ENCODE measurements at places on chromosomes 7 and 10. TPM values are rescaled to one million over a fixed set of nuclear protein-coding genes. Genes with fewer than 3 reads are reported as not detected.

BAIAP2L1 gene
- total RNA-seq: 1.4 TPM

NPTX2 gene
- total RNA-seq: 2.7 TPM

MUC12 gene
- 0.92 TPM for total RNA-seq

CRTAC1 gene
- total RNA-seq: not detected

FKBP6 gene
- total RNA-seq: not detected

CDH23 gene
- total RNA-seq: 0.18 TPM

PALD1 gene
- under 0.01 TPM for total RNA-seq

TET1 gene
- total RNA-seq: 2.1 TPM

LMOD2 gene
- total RNA-seq: not detected

AGAP9 gene
- 2.9 TPM for total RNA-seq

SKIDA1 gene
- total RNA-seq: 0.28 TPM

SLC39A12 gene
- not detected for total RNA-seq

MSMB gene
- total RNA-seq: not detected

ANKRD22 gene
- not detected for total RNA-seq

BTBD16 gene
- total RNA-seq: not detected

FAM25G gene
- not detected for total RNA-seq

GNG11 gene
- 40.3 TPM for total RNA-seq

LRMDA gene
- 1.1 TPM for total RNA-seq

OPALIN gene
- not detected for total RNA-seq

ADARB2 gene
- not detected for total RNA-seq

UNCX gene
- not detected for total RNA-seq

TAS2R3 gene
- 0.85 TPM for total RNA-seq

OPN4 gene
- not detected for total RNA-seq

MMP21 gene
- under 0.01 TPM for total RNA-seq

JCAD gene
- total RNA-seq: 30.9 TPM

TCAF2 gene
- total RNA-seq: 2.4 TPM

NEBL gene
- total RNA-seq: under 0.01 TPM

ACADSB gene
- total RNA-seq: 8.0 TPM
